ENCODE measurements at places on chromosomes 12 and 14.

DNA sequence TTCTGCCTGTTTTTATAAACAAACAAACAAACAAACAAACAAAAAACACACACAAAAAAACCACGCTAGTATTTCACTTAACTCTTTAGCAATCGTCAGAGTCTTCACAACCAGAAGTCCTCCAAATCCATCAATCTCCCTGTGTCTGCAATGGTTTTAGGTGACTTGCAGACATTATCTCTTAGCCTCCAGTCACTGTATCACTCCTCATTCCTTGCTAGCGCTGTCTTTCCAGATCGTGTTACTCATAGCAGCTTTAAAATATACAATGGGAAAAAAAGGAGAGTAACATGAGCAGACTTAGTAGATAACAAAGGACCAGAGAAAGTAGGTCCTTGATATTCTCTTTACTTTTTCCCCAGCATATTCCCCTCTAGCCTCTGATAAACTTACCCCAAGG, 15.5 kb upstream of the ETNK1 start:
- DNase-seq, result no peak

- no peak for DNase-seq
Observed at GRCh38 chr12:19206493-19207077, 77.1 kb downstream of the PLEKHA5 start.

DNA sequence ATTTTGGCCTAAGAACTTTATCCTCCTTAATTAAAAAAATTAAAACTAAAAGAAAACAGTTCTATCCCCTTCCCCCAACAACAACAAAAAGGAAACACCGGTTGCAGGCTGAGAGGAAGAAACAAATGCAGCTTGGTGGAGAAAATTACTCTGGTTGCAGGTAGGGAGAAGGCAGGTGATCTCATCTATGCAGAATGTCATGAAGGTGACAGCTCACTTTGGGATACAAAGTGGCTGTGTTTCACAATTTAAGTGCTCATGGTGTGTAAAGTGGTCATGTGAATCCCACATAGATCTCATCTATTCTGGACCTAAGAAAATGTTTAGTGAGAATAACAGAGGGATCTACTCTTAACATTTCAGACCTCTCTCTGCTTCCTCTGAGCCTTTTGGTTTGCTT, 219.7 kb upstream of the PKP2 start:
- DNase-seq, result no peak

- DNase-seq, result no peak
Observed at GRCh38 chr14:91845652-91846051, 21.7 kb downstream of the TC2N start.

DNA sequence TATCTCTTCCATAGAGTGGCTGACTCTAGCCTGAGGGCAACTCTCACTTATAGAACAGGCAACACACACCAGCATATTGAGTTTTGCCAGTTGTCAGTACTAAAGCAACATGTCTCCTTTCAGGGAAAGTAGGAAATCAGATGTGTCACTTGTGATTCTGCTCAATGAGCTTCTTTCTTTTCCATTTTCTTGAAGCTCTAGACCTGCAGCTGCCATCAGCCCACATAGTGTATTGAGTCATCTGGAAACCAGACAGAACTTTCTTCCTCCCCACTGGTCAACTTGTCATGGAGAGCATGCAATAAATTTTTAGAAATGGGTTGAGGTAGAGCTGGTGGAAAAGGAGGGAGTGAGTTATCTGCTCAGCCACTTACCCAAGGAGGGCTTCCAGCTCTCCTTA, 209.0 kb upstream of the PLEKHG7 start:
- peak; percentile 27 for DNase-seq

Measured in GM03348 (cell line).